ENCODE measurements at places on chromosomes 2 and 18.

GRCh38 chr2:228561816-228562215 is 380.3 kb upstream of the SPHKAP start:
- DNase-seq = no peak

DNA sequence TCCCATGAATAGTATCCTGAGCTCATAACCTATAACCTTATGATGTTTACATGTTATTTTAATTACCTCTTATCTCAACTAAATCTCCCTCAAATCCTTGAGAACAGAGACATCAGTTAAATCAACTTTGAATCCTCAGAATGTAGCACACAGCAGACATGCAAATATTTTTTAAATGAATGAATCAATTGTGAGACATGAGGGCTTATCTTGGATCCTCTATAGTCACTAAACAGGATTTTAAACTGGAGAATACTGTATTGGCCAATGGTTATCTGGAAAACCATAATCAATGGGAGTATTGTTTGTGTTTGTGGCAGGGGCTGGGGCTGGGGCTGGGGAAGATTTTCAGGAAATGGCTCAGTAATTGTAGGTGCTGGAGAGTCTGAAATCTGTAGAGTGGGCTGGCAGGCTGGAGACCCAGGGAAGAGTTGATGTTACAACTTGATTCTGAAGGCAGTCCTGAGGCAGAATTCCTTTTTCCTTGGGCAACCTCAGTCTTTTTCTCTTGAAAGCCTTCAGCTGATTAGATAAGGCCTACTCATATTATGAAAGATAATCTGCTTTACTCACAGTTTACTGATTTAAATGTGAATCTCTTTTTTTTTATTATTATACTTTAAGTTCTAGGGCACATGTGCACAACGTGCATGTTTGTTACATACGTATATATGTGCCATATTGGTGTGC is 106.3 kb downstream of the NCOA1 start:
- DNase-seq = no peak

DNA sequence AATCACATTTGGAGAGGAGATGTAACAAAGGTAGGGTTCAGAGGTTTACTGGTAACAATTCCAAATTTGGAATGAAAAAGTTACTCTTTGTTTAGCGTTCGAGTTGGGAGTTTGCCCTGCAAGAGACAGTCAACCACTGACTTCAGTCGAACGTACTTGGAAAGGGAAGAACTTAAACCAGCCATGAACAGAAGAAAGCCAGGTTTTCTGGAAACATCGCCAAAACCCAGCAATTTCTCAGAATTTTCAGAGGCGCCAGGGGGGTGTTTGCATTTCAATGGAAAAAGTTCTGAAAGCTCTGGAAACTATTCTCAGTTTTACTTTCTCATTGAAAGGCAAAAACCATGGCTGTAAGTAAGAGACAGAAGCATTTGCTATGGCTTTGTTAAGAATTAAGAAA is 28.5 kb upstream of the AQP4 start:
- no peak for DNase-seq

DNA sequence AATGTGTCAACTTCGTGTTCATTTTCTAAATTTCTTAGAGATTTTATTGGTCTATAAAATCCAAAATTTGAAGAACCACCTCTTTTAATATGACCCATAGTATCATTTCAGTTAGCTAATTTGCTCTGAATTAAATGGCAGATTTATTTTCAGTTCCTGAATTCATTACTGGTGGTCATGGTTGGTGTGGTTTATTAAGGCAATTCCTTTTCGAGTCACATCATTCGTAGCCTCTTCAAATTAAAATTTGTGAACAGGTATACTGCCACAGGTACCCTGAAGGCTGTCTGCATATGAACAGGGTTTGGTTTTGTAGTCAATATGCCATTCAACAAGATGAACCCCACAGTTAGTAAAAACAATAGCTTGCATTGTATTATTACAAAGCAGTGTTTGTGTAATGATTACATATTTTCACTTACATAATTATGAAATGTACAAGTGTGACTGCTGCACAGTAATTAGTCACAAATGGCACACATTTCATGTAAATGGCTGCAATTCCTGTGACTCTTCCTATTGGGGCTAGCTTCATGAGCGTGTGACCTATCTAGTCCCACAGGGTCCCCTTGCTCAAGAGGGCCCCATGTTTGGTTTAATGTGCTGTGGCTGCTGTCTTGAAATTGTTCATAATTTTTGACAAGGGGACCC is 48.9 kb downstream of the CDC42EP3 start:
- DNase-seq = no peak

GRCh38 chr2:156526950-156527636 is 90.9 kb downstream of the GPD2 start:
- DNase-seq = no peak

Measured in NCI-H1105 treated with DMSO at 0.1 percent for 48 hours (cell line).